ENCODE measurements at places on chromosomes 1 and 21.

GRCh38 chr1:54955359-54955758 lies 25.1 kb upstream of the TMEM61 start:
- DNase-seq = no peak

DNA sequence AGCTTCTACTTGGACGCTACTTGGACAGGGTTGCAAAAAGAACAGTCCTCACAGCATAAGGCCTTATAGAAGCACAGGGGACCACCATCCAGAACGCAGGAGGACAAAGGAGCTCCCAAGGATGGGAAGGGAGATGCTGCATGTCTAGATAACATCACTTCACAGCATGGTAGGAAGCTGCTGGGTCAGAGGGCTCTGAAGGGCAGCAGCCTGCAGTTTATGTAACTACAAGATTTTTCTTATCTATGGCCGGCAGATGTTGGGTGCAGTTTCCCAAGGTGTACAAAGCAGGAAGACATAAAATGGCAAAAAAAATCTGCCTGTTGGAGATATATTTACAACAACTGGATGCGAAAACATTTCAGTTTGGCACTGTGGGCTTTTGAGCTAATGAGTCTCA lies 45.3 kb upstream of the SLC5A9 start:
- DNase-seq = no peak

GRCh38 chr21:42302794-42303193 lies 12.4 kb downstream of the TFF3 start:
- no peak for DNase-seq

DNA sequence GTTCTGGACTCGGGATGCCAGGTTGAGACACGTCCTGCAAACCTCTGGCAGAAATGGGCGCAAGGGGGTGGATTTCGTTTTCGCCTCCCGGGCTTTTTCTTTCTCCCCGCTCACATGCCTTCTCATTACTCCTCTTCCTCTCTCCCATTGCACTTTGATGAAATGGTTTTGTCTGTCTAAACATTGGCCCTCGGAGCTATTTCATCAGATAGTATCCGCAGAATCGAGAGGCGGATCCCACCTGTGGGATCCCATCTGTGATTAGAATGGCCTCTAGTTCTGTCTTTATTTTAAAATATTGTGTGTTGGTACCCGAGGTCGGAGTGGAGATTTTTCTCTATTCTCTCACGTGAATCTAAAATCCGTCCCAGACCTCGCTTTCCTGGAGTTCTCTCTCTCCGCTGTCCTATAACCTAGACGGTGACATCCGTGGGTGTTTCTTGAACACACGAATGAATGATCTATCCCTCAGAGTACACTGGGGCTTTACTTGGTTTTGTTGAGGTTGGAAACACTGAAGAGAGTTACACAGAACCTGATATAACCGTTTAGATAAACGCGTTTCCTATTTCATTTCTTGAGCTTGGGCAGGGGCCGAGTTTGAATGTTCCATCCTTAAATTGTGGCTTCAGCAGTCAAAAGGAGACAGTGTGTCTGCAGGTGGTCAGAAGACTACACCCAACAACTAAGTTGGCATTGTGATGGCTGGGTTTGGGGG lies 2.0 kb downstream of the EDARADD start:
- no peak for DNase-seq

DNA sequence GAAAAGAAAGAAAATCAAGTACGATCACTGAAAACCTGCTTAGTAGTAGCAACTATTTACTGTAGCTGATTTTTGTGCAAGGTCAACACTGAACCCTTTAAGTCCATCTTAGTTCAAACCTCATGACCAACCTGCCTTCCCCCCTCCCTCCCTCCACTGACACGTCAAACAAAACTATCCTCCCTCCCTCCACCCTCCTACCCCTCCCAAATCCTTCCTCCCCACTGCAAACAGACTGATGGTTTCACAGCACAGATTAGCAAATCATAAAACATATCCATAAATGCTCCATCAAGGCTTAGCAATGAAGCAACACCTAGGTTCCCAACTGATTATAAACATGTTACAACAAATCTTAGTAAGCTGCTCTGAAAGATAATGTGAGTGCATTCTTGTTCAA lies 164.3 kb upstream of the GREM2 start:
- DNase-seq = no peak

DNA sequence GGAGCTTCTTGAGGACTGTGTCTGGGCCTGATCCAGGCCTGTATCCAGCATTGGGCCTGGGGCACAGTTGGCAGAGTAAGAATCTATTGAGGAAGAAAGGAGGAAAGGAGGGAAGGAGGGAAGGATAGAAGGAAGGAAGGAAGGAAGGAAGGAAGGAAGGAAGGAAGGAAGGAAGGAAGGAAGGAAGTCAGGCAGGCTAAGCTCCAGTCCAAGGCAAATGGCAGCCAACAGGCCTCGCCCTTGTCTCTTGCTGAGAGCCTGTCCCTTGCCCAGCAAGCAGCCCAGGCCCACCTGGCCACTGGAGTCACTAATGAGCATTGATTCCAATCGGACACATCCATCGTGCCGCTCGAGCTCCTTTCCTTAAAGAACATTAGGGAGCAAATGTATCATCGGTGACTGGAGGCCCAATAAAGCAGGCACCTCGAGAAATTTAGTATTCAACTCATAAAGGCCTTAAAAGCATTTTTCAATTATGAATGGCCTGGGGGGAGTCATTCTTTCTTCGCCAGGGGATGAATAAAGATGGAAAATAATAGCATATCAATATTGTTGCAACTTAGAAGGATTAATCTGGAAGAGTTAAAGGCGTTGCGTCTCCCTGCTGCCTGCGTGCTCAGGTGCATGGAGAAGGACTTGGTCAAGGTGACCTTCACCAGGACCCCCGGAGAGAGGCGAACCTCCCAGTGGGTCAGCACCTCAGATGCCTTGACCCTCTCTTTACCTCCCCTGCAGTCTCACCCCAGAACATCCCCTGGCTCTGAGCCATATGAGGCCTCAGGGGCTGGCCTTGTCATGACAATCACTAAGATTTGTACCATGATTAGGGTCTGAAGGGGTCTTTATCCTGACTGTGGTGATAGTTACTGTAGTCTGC lies 144.5 kb upstream of the RUNX3 start:
- DNase-seq = no peak

DNA sequence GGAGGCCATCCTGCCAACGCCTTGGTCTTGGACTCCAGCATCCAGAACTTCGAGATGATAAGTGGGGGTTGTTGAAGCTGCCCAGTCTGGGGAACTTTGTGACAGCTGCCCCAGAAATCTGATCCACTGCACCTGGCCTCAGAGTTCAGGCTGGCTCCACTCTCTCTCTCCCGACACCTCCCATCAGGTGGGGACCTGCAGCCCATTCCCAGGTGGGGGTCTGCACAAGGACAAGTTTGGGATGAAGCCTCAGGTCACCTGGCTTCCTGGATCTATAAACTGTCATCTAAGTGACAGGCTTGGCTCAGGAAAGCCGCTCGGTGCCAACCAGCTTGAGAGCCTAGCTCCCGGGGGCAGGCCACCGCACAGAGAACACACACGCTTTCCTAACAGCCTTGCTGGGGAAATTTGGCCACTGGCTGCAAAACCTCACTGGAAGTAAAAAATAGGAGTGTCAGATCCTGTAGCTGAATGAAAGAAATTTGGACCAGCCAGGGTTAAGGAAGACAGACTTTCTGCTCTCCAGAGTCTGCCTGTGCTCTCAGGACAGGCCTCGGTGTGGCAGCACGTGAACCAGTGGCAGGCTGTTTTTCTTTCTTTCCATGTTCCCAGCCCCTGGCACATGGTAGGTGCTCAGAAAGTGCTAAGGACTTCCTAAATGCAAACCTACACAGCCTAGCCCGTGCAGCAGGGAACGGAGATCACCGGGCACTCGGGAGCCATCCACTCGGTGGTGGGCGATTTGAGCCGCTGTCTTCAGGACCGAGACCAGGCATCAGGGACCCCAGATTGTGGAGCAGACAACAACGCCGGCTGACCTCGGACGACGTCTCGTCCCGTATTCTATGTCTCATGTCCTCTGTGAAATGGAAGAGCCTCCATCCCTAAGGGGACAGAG lies 42.6 kb upstream of the LBR start:
- no peak for DNase-seq

- no peak for DNase-seq
These were observed 144.7 kb downstream of the NEGR1 start for GRCh38 chr1:72137656-72138055.

DNA sequence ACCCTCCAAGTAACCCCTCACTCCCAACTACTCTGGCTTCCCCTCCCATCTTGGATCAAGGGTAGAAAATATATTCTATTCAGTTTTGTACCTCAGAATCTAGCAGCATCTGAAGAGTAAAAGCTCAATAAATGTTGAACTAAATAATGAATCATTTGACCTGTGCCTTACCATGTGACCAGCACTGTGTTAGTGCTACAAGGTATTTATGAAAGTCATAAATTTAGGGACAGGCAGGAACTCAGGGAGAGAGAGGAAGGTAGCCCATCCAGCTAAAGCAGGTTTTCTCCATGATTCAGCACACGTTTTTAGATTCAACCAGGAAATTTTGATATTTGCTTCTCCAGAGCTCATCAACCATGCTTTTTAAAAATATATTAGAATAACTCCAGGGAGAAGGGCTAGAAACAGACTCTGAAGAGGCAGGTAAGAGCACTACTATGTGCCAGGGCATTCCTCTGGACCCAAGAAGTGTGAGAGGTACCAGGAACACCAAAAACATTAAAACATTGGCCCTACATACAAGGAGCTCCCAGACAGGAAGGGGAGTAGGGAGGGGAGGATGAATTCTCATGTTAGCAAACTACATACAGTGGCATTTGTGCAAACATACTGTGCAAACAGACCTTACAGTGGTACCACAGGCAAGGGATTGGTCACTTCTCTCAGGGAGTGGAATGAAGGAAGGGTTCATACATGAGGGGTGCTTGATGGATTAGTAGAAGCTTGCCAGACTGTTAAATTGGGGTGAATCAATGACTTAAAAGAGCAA lies 64.3 kb downstream of the FYB2 start:
- no peak for DNase-seq

DNA sequence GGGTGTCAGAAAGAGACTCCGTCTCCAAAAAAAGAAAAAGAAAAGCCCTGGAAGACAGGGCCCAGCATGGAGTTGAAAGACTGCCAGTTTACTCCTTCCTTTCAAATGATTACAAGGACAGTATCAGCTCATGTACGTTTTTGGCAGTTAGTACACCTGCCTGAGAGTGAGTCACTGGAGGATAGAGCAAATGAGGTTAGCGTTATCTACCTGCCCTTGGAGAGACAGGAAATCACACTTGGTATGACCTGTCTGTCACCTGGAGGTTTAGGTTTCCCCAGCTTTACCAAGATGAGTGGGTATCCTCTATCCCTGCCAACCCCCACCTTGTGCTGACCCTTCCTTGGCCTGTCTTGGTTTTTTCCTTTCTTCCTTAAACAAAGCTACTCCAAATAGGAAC lies 96.8 kb upstream of the BMP8A start:
- DNase-seq = no peak

DNA sequence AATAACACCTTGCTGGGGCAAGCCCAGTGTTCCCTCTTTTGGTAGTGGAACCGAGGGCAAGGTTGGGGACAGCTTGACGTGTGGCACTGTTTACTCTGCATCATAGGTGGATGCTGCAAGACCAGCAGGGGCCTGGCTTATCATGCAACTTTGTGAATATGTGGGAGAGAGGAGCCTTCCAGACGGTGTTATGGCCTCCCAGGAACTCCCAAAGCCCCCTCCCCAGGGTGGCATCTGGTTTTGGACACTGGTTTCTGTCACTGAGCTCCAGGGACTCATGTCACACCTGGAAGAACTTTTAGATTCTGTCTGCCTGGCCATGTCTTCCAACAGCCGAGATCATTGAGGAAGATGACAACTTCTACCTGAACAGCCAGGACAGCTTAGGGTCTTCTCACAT lies 1.4 kb upstream of the TLR5 start:
- no peak for DNase-seq

DNA sequence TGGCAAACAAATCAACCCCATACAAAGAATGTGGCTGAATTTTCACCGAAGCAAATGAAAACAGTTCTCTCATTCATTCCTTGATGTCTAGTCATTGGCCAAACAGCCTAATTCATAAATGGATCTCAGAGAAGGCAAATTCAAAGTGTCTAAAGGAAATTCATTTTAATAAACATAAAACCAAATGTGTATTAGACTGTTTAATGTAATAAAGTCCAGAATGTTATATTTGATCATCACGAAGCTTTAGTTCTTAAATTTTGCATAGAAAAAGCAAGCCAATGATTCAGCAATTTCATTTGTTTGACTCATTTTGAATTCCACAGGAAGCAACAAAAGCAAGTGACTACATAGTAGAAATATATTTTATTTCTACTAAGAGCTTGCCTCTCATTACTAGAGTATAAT lies 379.2 kb upstream of the ADAMTS5 start:
- no peak for DNase-seq

DNA sequence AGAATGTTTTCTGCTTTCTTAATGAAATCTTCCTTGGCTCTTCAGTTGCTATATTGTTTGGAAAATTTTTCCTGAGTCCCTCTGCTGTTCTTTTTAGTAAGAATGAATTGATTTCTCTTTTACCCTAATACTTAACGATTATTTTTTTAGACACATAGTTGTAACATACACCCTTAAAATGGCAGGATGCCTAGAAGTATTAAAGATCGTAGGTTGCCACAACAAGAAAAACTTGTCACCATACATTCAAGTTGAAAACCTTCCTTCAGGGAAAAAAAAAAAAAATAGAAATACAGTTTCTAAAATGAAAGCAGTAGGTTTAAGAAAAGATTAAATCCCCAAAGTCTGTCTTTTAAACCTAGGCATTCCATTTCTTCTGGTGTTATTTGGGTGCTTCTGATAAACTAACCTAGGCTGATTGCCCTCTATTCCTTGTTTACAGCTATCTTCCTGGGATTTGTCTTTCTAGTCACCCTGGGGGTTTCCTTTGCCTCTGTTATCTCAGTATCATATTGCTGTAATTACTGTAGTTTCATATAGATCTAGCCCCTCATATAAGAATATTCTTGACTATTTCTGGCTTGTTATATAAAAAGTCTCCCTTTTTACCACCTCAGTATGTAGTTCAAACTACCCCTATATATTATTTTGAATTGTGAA lies 16.8 kb downstream of the SUCO start:
- no peak for DNase-seq

- no peak for DNase-seq
These were observed 297.9 kb upstream of the GREM2 start for GRCh38 chr1:240909701-240910457.

DNA sequence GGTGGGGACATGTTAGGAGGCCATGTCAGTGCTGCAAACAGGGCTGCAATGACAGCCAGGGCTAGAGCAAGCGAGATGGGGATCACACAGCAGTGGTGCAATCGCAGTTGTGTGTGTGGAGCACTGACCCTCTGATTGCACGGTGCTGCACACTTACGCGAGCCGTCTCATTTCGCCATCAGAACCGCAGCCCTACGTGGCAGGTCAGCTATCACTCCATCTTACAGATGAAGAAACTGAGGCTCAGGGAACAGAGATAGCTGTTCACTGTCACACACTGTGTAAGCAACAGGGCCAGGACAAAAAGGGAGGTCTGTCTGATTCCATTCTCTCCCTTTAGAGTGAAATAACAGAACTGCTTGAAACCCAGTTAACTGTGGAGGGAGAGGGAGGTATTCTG lies 104.8 kb upstream of the SLC45A1 start:
- DNase-seq = no peak

- DNase-seq = no peak
These were observed 92.0 kb downstream of the STUM start for GRCh38 chr1:226640321-226641136.
